ENCODE measurements at places on chromosomes 16 and 17.
A peak's percentile ranks its signal among the peaks of the same experiment; 100 is the strongest.

GRCh38 chr17:81416612-81417011 is 21.4 kb downstream of the BAHCC1 start:
- DNase-seq = no peak

DNA sequence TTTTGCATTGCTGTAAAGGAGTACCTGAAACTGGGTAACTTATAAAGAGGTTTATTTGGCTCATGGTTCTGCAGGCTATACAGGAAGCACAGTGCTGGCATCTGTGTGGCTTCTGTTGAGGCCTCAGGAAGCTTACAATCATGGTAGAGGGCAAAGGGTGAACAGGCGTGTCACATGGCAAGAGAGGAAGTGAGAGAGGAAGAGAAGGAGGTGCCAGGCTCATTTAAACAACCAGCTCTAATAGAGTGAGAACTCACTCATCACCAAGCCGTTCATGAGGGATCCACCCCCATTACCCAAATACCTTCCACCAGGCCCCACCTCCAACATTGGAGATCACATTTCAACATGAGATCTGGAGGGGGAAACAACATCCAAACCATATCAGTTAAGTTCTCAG is 16.4 kb upstream of the CLEC19A start:
- DNase-seq = no peak

- DNase-seq = no peak
Observed at GRCh38 chr17:7058831-7059447, 15.0 kb upstream of the SLC16A11 start.

DNA sequence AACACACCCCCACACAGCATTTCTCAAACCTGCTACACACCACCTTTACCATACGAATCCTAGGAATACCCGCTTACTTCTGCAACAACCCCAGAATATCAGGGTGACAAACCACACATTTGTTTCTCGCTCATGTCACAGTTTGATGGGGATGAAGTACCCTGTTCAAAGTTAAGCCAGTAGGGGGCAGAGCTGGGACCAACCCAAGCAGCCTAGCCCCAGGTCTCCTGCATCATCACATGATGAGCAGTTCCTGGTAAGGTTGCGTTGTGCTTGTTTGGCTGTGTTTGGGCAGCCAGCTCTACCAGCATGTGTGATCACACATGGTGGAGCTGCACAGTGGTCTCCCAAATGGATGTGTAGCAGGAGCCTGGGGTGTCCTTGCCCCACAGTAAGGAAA is 103.6 kb upstream of the C16orf82 start:
- no peak for DNase-seq

DNA sequence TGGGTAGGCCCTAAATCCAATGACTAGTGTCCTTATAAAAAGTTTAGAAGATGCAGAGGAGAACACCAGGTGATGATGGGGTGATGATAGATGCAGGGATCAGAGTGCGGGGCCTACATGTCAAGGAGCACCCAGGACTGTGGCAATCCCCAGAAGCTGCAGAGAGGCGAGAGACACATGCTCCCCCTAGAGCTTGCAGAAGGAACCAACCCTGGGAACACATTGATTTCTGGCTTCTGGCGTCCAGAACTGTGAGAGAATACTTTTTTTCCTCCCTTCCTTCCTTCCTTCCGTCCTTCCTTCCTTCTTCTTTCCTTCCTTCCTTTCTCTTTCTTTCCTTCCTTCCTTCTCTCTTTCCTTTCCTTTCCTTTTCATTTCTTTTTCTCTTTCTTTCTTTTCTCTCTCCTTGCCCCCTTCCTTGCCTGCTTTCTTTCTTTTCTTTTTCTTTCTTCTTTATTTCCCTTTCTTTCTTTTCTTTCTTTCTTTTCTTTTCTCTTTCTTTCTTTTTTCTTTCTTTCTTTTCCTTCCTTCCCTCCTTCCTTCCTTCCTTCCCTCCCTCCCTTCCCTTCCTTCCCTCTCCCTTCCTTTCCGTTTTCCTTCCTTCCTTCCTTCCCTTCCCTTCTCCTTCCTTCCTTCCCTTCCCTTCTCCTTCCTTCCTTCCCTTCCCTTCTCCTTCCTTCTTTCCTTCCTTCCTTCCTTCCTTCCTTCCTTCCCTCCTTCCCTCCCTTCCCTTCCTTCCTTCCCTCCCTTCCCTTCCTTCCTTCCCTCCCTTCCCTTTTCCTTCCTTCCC is 134.3 kb downstream of the HAPSTR1 start:
- no peak for DNase-seq

DNA sequence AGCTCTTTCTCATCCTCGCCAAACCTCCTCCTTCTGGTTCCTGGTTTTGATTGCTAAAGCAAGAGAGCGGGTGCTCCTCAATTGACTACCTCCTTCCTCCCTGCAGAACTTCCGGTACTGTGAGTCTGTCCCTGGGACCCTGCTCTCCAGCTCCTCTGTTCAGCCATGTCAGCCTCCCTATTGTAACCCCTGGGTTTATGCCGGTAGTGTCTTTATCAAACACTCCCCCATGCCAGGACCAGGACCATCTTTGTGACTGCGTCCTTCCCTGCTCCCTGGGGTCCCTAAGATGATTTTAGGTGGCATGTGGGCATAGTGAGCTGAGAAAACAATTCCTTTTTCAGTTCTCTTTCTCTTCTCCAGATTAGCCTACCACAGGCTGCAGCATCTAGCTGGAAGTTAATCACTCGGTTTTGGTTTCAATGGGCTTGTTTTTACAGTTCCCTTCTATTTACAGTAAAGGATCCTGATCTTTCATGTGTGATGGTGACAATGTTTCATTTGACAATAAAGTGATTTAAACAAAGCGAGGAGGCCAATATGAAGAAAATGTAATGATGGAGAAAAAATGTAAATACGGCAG is 27.7 kb upstream of the IL21R start:
- DNase-seq = no peak

GRCh38 chr17:44842748-44843147 is 4.9 kb upstream of the HIGD1B start:
- DNase-seq = no peak

DNA sequence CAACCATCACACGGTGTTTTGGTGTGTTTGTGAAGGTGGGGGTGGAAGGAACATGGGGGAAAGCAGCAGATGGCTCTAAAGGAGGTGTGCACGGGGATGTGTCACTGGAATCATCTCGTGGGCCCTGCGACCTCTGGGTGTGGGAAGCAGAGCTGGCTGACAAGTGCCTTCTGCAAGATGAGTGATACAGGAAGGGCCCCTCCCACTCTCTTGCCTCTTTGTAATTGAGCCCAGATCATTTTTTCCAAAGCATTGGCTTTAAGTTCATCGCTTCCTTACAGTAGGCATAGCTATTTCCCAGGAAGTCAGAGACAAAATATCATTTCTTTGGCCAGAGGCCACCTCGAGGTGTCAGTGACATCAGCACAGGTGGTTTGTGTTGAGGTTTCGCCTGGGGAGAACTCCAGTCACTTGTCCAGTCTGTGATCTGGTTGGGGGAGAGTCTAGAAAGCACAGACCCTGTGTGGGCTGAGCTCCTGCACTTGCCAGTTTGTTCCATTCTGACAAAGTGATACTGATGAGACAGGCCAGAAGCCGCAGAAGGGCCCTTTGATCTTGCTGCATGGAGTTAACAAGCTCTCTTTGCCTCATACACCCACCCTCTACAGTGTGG is 20.6 kb upstream of the SNTB2 start:
- DNase-seq = peak; percentile 33

DNA sequence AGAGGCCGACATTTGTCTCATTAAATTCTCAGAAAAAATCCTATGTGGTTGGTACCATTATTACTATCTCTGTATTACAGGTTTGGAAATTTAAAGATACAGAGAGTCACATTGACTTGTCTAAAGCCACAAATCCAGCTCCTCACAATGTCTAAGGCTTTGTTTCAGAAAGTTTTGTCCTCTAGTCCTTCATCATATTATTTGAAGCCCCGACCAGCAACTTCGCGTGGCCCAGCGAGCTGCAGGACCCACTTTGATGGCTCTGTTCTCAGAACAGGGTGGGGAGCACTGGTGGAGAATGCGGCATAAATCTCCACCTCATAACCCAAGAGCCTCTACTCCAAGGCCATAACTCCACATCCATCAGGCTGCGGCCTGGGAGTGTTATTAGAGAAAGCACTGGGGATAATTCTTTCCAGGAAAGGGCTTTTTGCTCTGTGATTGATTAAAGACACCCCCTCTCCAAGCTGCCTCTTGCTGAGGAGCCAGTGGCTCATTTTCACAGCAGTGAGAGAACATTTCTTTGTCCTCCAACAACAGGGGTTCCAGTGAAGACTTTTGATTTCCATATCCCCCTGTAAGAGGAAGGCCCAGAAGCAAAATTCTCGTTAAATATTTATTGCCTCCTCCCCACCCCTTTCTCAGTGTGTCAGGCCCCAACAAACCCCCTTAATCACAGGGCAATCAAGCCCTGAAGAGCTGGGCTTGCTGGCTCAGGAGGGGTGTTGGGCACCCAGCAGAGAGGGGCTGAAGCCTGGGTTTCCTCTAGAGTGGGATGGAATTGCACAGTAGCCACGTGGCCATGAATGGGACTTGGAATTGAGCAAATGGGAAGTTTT is 113.7 kb upstream of the CDH11 start:
- no peak for DNase-seq

DNA sequence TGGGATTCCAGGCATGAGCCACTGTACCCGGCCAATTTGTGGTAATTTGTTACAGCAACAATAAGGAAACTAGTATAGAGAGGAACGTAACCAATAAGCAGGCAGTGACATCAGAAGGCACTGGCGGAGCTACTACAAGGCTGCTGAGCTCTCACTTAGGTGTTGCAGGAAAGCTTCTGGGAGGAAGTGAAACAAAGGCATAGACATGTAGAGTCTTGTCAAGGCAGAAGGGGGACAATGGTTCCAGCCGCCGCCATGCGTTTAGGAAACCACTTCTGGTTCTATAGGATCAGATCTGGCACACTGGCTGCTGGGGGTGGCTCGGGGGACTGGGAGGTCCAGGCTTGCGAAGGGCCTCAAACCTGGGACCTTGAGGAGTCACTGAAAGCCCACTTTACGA is 9.4 kb upstream of the CPSF4L start:
- no peak for DNase-seq

DNA sequence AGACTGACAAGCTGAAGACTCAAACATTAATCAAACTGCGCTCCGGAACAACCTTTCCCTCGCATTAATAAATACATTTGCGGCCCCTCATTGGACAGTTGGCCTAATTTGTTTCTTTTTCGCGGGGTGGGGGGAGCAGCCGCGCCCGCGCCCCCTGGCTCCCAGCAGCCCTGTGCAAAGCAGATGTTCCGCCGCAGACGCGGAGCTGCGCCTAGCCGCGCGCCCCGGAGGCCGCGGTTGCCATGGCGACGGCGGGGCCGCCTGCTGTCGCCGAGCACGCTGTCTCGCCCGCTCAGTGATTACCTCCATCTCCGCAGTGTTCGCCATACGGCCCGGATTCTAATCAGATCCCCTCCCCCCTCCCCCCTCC is 25.5 kb downstream of the COPZ2 start:
- DNase-seq = peak; percentile 68

GRCh38 chr16:1048442-1049112 is 24.0 kb upstream of the SSTR5 start:
- DNase-seq = no peak

DNA sequence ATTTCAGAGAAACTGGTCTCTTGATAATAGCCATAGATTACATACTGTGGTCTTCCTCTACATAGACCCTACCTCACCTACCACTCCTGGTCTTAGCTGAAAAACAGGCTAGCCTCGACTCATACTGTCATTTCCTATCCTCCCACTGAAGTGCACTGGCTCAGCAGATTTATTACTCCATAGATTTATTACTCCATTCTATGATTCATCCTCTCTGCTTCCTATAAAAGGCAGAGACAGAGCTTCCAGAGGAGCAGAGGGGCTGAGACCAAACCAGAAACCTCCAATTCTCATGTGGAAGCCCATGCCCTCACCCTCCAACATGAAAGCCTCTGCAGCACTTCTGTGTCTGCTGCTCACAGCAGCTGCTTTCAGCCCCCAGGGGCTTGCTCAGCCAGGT is at the start of gene CCL7:
CCL7 (plus strand) TSS at position 253 of the 400 bp plus-strand sequence; CDS start at position 323, 70 bp downstream.
- no peak for DNase-seq

DNA sequence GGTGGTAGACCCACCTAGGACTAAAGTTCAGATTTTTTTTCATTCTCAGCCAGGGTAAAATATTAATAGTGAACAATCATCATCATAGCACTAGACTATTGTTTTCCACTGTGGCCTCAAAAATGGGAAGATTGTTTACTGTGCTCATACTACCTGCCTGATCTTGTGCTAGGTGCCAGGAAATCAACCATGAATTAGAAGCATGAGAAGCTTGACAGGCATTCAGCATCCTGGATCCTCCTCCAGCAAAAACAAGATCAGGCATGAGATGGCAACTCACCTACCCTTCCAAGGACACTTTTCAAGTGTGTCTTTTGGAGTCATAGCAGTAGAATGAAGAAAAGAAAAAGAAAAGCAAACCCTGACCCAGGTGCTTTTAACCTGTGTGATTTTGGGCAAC is 174.2 kb downstream of the CYLD start:
- no peak for DNase-seq

- DNase-seq = no peak
Observed at GRCh38 chr17:73863761-73864535, 219.7 kb upstream of the SDK2 start.

DNA sequence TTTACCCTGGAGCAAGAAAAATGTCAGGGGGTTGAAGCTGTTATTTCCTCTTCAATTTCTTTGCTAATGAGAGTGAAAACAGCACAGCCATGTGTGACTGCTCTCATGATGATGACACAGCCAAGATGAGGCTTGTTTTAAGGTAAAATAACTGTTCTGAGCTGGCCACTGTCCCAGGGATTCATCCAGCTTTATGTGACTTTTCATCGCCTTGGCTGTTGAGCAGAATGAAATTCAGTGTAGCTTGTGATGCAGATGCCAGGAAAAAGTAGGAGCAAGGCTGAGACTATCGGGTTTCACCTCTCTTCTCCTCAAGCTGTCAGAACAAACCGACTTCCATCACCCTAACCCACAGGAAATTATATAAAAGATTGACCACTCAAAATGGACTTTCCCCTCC is 361.8 kb upstream of the CDH5 start:
- no peak for DNase-seq

GRCh38 chr16:86041215-86041614 is 142.3 kb downstream of the IRF8 start:
- no peak for DNase-seq

DNA sequence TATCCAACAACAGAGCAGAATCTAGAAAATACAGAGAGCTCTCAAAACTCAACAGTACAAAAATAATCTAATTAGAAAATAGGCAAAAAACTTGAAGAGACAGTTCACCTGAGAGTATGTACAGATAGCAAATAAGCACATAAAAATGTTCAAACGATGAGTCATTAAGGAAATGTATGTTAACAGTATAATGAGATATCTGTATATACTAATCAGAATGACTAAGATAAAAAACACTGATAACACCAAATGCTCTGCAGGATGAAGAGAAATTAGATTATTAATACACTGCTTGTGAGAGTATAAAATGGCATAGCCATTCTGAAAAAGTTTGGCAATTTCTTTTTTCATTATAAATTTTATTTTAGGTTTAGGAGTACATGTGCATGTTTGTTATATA is 1307.6 kb upstream of the GOT2 start:
- DNase-seq = no peak

DNA sequence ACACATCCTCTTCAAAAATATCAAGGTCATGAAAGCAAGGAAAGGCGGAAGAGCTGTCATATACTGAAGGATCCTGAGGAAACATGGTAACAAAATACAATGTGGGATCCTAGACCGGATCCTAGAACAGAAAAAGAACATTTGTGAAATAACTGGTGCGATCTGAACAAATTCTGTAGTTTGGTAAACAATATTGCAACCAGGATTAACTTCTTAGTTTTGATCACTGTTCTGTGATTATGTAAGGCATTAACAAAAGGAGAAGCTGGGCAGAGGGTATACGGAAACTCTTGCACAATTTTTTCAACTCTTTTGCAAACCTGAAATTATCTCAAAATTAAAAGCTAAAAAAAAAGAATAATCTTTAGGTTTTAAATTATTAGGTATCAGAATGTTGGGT is 109.7 kb downstream of the TRIM37 start:
- DNase-seq = no peak

- DNase-seq = no peak
Observed at GRCh38 chr16:60788631-60789030, 1247.6 kb downstream of the CDH8 start.

All from CD4-positive, alpha-beta T cell treated with Interleukin-2 at 100 ng/mL for 4 hours (primary cell).